Substantia nigra (tissue), 51 donors: ENCODE measurements at places on chromosomes 11 and 22.
A peak's percentile ranks its signal among the peaks of the same experiment; 100 is the strongest.

GRCh38 chr22:23177197-23177596 lies 3.1 kb upstream of the BCR start:
- DNase-seq: no peak

- DNase-seq: no peak
These were observed 22.1 kb downstream of the LMO2 start for GRCh38 chr11:33869481-33870422.

DNA sequence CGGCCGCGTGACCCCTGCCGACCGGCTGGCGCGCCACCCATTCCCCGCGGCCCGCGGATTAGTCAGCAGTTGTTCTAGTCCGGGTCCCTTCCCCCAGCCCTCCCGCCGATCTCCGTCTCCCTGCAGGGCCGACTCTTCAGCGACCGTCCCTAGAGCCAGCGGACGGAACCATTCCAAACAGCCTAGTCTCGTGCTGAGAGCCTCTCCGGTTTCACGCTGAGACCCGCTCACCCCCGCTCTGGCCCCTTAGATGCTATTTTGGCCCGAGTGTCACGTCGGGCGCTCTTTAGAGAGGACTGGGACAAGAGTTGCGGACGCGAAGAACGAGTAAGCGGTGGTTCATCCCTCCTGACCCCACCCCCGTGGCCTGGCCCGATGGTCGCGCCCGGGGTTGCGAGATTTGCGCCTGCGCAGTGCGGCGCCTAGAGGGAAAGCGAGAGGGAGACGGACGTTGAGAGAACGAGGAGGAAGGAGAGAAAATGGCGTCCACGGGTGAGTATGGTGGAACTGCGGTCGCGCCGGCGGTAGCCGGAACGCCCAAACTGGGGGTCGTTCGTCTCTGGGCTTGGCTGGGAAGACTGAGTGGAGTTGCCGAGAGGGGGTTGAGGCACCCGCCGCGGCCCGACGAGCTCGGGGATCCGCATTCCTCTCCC lies at the start of the genes EWSR1 and RHBDD3:
Gene EWSR1 (plus strand): TSS at position 411 of the 653 bp plus-strand sequence. CDS start 69 bp downstream, at position 480.
Gene RHBDD3 (minus strand): TSS at position 124 of the 653 bp plus-strand sequence. CDS start 2,355 bp downstream, outside the sequence.
- DNase-seq: peak; percentile 93

DNA sequence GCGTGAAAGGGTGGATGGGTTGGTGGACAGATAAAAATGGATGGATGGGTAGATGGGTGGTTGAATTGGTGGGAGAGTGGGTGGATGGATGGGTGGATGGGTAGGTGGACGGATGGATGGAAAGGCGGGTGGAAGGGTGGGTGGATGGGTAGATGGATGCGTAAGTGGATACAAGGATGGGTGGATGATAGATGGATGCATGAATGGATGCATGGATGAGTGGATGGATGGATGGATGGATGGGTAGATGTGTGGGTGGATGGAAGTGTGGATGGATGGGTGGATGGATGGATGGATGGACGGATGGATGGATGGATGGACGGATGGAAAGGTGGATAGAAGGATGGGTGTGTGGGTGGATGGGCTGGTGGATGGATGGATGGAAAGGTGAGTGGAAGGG lies 77.0 kb upstream of the GRK3 start:
- no peak for DNase-seq

DNA sequence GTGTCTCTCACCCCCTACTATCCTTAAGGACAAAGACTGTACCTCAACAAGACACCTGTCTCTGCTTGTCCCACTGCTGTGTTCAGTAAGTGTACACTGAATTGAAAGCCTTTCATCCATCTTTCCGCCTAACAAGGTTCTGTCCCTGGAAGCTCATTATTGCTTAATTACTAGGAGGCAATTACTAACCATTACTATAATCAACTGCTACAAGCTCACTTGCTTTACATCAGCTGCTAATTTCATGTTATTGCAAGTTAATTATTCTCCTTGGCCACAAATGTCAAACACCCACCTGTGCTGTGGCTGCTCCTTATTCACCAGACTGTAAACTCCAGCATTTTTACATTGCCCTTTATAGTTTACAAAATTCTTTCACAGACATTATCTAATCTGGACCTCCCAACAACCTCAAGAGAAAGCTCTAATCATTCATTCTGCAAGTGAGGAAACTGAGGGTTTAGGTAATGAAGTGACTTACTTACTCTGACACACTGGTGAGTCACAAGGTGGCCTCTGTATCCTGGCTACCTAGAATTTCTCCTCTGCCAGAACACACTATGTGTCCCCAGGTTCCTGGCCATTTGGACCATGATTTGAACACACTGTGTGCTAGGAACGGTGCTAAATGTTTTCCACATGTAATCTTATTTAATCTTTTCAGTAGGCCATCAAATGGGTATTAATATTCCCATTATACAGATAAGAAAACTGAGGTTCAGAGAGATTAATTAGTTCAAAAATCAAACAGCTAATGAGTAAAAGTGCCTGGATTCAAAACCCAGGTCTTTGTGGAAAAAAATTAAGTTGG lies 66.7 kb downstream of the RAB30 start:
- no peak for DNase-seq

GRCh38 chr11:130513132-130513531 lies 64.7 kb downstream of the ADAMTS15 start:
- DNase-seq: no peak

DNA sequence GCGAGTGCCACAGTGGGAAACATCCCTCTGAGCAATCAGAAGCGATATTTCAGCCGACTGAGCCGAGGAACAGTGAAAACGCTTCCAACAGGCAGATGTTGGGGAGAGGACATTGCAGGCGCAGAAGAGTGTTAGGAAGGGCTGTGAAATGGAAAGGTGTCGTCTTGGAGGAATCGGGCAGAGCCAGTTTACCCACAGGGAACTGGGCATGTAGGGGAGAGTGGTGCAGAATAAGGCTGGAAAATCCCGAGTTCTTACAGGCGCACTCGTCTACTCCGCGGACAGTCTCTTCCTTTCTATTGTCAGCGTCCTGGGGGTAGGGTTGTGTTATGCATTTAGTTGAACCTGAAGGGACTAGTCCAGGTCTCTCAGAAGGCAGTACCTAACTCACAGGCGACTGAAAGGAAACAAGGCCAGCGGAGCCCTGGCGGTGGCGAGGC lies 1.1 kb upstream of the APLP2 start:
- no peak for DNase-seq

DNA sequence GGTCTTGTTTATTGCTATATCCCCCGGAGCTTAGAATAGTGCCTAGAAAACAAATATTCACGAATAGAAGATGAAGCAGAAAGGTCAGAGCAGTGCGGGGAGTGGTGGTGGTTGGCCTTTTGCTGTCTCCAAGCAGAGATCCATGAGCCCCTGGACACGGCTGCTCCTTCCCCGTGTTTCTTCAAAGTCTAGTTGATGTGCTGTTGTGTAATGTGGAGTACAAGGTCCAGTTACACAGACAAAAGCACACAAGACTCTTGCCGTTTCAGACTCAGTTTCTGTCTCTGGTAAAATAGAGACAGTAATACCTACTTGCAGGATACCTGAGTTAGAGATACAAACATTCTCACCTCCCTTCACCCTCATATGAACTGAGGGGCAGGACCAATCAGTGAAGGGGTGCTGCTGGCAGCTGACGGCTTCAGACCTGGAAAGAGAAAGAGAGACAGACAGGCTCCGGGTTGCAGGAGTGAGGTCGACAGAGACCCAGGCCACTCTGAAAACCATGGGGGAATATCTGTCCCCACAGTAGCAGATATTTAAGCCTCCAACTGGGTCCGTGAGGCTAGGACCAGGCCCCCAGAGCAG lies 56.2 kb downstream of the RASSF10 start:
- no peak for DNase-seq
